Kidney (tissue), 22 donors: ENCODE measurements at places on chromosomes 5 and 9.
A peak's percentile ranks its signal among the peaks of the same experiment; 100 is the strongest.

- H3K27ac ChIP-seq: no peak overlapping the region
- H3K36me3 ChIP-seq: no peaks in the 10 kb centered on the region
- no peaks in the 10 kb centered on the region for H3K27me3 ChIP-seq
- H3K4me3 ChIP-seq: no peak overlapping the region
- H3K4me1 ChIP-seq: no peaks in the 10 kb centered on the region
These were observed 24.5 kb upstream of the GPR150 start for GRCh38 chr5:95595289-95595931.

DNA sequence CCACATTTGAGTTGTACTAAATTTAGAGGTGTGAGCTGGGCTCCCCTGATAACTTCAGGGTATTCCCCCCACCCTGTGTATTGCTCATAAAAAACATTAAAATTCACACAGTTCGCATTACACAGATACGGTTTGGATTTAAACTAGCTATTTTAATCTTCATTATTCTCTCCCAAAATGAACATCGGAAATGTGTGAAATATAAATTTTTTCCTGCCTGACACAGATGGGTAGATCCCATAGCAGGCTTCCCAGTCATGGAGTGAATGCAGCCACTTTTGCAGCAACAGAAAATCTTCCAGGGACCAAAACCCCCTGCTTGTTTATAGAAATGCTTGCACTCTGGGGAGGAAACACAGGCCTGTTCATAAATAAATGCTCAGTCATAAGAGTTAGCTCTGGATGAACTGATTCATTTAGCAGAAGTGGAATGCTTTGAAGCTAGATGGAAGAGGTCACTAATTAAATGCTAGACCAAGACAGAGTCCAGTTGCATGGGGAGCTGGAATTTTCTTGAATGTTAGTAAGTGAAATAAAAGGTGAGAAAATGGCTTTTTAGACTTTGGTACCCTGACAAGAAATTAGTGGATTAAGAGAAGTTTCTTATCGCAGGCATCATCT lies 115.6 kb downstream of the PDE8B start:
- no peak overlapping the region for H3K4me3 ChIP-seq
- H3K27me3 ChIP-seq: no peaks in the 10 kb centered on the region
- H3K27ac ChIP-seq: no peak overlapping the region
- no peaks in the 10 kb centered on the region for H3K4me1 ChIP-seq

DNA sequence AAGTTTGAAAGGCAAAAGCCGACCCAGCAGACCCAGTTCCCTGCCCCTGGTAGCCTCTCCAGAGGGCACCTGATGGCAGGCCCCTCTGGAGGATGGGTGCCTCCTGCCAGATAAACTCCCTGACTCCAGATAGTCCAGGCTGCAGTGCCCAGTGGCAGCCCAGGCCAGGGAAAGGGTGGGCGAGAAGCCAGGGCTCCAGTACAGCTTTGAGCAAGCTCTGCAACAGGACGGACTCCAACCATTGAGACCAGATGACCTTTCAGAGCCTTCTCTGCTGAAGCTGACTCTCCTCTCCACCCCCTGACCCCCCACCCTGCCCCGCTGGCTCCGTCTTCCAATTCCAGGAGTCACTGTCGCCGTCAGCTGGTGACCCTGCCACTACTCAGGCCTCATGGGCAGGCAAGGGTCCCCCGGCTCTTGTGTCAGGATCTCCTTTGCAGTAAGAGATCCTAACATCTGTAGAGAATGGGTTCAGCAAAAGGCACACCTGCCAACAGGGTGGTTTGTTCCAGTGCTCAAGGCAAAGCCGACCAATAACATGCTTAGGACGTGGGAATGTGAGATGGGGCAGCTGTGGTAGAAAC lies 15.5 kb upstream of the FCN1 start:
- H3K4me1 ChIP-seq: no peaks in the 10 kb centered on the region
- no peaks in the 10 kb centered on the region for H3K27me3 ChIP-seq
- no peaks in the 10 kb centered on the region for H3K36me3 ChIP-seq

- H3K27ac ChIP-seq: no peak overlapping the region
- peaks cover 4% of the 10 kb centered on the region for H3K4me1 ChIP-seq
- DNase-seq: no peak
- no peaks in the 10 kb centered on the region for H3K36me3 ChIP-seq
- no peak overlapping the region for H3K4me3 ChIP-seq
These were observed 244.5 kb upstream of the NMUR2 start for GRCh38 chr5:152649609-152650008.

DNA sequence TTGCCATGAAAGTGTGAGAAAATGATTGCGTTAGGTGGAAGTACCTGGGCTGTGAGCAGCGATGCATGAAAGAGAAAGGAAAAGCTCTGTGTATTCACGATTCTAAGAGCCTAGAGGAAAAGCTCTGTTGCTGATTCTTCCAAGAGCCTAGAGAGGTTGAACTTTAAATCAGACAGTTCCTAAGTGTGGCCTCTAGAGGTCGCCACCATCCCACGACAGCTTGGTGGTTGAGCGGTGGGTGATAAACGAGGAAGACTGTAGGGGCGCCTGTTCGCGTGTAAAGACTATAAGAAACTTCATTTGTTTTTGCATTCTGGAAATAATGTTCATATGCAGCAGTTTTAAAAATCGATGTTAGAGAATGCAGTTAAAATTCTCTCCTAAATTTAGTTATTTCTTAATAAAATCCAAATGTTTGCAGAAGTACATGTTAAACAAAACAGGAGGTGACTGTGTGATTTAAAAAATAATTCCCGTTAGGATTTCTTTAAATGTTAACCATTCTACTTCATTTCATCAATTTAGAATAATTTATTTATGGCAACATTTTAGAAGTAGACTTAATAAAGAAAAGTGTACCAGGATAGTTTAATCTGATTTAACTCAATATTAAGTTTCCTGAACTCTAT lies 107.7 kb downstream of the TENT4A start:
- H3K27me3 ChIP-seq: no peaks in the 10 kb centered on the region
- H3K36me3 ChIP-seq: no peaks in the 10 kb centered on the region
- no peak overlapping the region for H3K4me3 ChIP-seq
- peak; percentile 25 for DNase-seq
- H3K27ac ChIP-seq: no peak overlapping the region
